RKO (cell line): ENCODE measurements at places on chromosomes 13 and 19.
A peak's percentile ranks its signal among the peaks of the same experiment; 100 is the strongest.

GRCh38 chr13:112722433-112723263 is 32.8 kb downstream of the ATP11A start:
- peak; percentile 72 for DNase-seq

DNA sequence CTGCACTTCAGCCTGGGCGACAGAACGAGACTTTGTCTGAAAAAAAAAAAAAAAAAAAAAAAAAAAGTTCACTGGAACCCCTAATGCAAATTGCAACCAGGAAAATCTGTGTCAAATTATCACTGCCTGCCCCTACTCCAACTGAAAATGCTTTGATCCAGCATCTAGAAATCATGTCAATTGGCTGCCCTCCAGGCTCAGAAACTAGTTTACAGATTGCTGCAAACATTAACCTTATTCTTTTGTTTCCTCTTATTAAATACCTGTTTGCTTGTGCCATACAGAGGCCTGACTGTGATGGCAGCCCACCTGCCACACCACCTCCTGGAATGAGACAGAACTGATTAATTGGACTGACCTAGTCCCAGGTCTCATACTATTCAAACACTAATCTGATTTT is 18.6 kb upstream of the AKT2 start:
- DNase-seq = no peak

DNA sequence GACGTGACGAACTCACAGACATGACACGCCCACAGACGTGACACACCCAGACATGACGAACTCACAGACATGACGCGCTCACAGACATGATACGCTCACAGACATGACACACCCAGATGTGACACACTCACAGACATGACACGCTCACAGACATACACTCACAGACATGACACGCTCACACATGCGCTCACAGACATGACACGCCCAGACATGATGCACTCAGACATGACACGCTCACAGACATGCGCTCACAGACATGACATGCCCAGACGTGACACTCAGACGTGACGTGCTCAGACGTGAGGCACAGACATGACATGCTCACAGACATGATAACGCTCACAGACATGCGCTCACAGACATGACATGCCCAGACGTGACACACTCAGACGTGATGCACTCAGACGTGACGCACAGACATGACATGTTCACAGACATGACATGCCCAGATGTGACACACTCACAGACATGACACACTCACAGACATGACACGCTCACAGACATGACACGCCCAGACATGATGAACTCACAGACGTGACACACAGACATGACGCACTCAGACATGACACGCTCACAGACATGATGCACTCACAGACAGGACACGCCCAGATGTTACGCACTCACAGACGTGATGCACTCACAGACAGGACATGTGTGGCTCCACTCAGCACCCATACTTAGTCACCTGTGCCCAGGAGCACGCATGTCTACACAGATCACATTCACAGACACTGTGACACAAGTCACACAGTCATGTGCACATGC is 8.1 kb downstream of the ERFL start:
- no peak for DNase-seq

- DNase-seq = peak; percentile 57
These were observed 14.0 kb upstream of the CELF5 start for GRCh38 chr19:3210347-3211017.

DNA sequence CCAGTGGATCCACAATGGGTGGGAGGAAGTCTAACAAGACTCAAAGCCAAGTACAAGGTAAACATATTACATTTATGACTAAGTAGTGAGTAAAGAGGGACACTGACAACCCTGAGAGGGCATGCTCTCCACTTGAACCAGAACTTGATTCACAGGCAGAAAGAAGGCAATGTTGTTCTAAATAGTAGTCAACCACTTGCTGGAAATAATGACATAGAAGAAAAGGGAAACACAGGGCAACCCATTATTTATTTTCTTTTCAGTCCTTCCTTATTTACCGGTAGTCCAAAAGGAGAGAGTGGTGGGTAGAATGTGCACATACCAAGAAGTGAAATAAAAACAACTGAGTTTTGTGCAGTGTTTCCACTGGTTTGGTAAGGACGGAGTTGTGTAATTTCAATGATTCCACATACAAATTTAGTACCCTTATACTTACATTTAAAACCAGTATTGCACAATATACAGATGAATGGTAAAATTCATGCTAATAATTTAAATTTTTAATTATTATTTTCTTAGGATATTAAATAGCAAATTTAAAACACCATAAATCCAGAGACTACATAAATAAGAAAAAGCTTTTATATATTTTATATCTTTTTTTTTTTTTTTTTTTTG is 65.9 kb downstream of the ENOX1 start:
- DNase-seq = no peak

DNA sequence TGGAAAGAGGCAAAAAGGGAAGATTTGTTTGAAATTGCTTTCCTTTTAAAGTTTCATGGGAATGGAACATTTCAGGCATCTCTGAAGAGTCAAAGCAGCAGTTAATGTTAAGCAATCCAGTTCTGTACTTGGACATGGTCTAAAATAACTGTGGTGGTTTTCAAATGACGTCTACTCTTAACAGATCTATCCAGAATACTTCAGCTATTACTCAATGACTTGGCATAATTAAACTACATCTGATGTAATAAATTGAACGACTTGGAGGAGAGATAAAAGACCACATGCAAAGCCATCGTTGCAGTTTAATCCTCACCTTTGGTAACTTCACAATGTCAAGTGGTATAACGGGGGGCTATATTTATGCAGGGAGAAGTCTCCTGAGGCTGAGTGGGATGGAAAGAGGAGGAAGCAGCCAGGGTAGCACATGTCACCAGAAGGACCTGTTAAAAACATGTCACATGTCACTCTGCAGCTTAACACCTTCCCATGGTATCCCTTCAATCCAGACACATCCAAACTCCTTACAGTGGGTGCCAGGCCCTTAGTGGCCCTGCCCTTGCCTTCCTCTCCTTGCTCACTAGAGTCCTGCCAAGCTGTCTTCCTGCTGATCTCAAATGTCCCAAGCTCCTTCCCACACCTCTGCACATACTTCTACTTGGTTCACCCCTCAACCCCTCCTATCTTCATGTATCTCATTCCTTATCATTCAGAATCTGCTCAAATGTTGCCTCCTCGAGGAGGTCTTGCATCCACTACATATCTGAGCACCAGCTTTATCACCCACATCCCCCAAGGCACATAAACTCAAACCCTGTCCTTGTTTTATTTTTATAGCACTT is 327.8 kb downstream of the SUCLA2 start:
- no peak for DNase-seq

- DNase-seq = no peak
These were observed 873.9 kb downstream of the SLITRK1 start for GRCh38 chr13:83008212-83008929.

DNA sequence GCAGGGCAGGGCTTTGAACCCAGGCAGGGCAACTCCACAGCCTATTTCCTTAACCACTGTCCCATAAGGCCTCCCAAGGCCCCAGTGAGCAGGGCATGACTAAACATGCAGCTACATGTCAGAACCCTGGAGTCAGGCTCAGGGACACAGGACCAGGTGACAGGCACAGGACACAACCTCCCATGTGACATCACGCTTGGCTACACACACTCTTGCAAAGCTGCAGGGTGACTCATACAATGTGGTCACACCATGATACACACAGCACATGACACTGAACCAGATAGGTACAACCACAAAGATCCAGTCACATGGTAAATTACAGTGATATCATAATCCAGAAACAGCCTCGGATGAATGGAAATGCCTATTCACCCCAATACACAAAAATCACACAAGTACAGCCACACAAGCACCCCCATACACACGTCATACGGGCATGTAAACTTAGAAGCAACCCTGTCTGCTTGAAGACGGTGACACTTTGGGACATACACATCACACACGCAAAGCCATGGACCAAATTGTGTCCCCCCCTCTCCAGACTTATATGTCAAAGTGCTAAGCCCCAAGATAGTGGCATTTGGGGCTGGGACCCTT is 14.5 kb downstream of the KLK4 start:
- DNase-seq = peak; percentile 92

- no peak for DNase-seq
These were observed 284.4 kb downstream of the DIAPH3 start for GRCh38 chr13:59879281-59879680.

- DNase-seq = no peak
These were observed 232.5 kb downstream of the GPC5 start for GRCh38 chr13:91630946-91631345.

DNA sequence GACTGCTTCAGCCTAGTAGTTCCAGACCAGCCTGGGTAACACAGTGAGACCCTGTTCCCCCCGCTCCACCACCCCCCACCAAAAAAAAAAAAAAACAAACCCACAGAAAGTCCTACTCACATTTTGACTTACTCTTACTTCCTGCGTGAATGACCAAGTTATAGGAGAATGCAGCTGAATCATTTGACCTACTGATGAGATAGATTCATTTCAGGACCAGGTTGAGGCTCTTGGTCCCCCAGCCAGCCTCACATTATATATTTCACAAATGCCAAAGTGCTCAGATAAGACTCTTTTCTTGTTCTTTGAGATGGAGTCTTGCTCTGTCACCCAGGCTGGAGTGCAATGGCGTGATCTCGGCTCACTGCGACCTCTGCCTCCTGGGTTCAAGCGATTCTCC is 70.2 kb downstream of the KLF5 start:
- no peak for DNase-seq

- DNase-seq = no peak
These were observed 150.6 kb upstream of the RNF113B start for GRCh38 chr13:98327371-98328270.

DNA sequence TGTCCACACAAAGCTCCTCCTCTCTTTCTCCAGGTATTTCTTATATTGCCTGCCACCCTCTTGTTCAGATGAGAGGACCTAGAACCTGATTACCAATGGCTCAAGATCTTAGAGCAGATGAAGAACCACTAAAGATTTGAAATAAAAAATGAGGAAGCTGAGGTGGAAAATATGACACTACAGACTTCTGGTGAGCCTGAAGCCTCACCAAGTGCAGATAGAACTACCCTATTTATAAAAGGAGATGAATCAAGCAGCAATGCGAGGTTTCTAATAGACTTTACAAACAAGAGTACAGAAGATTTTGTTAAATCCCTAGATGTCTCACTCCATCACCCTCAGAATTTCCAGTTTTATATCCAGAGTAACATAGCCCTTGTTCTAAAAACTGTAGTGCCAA is 345.8 kb downstream of the TBC1D4 start:
- no peak for DNase-seq

- no peak for DNase-seq
These were observed at the start of gene LEUTX for GRCh38 chr19:39778763-39779162. Gene LEUTX (plus strand): TSS chr19:39778854. CDS start chr19:39778921, 67 bp downstream.

GRCh38 chr13:28333204-28333881 is 161.6 kb downstream of the FLT1 start:
- DNase-seq = no peak

- no peak for DNase-seq
These were observed 165.9 kb downstream of the NDFIP2 start for GRCh38 chr13:79646880-79647279.

GRCh38 chr13:77918391-77919245 is at the start of gene EDNRB:
Gene EDNRB (minus strand): TSS chr13:77918831. CDS start chr13:77918573, 258 bp downstream.
- DNase-seq = no peak

DNA sequence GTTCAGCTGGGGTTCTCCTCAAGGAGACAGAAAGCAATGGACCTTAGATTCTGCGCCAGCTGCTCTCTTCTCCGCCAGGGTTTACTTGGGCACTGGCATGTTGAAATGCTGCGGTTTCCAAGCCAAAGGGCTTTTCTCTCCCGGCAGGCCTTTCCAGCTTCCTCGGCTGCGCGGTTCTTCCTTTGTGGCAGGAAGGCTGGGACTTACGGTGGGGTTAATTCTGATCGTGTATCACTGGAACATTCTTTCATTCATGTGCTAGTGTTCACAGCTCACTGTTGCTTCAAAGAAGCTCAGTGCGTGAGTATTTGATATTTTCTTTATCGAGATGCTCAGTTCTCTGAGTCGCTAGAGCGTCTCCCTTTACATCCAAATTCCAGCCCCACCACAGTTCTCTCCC is 723.2 kb downstream of the UQCRFS1 start:
- no peak for DNase-seq

DNA sequence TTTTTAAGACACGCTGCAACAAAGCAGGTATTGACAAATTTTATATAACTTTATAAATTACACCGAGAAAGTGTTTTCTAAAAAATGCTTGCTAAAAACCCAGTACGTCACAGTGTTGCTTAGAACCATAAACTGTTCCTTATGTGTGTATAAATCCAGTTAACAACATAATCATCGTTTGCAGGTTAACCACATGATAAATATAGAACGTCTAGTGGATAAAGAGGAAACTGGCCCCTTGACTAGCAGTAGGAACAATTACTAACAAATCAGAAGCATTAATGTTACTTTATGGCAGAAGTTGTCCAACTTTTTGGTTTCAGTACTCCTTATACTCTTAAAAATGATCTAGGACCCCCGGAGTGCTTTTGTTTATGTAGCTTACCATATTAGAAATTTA is 1.2 kb downstream of the BRCA2 start:
- DNase-seq = peak; percentile 49

DNA sequence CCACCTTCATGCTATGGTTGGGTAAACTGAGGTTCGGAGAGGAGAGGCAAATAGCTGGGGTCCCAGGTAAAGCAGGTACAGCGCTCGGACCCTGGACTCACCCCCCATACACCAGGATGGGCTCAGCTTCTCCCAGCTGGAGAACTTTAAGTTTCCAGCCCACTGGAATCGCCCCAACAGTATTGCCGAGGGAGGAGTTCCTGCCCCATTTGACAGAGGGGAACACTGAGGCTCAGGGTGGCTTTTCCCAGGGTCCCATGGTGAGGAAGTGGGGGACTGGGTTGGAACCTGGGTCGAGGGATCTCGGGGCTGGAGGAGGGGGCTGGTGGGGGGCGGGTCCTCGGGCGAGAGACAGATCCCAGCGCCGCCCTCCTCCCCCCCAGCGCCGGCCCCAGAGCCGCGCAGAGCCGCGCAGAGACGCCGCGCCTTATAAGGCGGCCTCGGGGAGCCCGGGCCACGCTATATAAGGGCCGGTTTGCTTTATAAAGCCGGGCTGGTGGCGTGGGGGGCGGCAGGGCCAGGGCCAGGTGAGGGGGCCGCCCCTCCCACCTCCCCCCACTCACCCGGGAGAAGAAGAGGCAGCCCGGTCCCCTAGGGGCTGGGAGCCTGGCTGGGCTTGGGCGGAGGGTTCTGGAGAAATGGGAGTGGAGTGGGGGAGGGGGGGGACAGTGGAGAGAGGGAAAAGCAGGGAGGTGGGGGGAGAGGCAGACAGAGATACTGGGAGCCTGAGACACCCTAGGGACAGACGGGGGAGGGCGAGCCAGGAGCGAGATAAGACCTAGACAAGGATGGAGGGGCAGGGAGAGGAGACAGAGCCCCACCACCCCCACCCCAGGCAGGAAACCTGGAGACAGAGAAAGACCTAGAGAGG is 1.1 kb downstream of the CNN1 start:
- DNase-seq = no peak

GRCh38 chr19:11377237-11377636 is 2.8 kb downstream of the SWSAP1 start:
- peak; percentile 78 for DNase-seq
